ENCODE measurements at places on chromosomes 11 and 22. TPM values are rescaled to one million over a fixed set of nuclear protein-coding genes. Genes with fewer than 3 reads are reported as not detected.

GRCh38 chr11:105774899-105775298, 165.0 kb downstream of the GRIA4 start:
- DNase-seq = no peak

Gene SPDYC
- total RNA-seq = not detected

DNA sequence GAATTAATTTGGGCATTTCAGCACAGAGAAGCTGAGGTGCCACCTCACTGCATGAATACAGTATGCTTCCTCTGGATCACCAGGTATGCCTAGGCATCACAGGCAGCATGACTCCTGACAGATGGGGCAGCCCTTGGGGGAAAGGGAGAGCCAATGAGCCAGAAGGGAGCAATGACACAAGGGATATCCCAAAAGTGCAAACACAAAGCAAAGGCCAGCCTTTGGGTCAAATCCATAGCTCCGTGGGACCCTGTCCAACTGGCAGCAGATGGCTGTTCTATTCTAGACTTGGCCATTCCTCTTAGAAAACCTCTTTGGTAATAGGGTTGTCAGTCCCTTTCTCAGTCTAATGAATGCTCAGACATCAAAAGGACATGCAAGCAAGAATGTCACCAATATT, 73.3 kb downstream of the SERGEF start:
- no peak for DNase-seq

Gene RFPL3
- not detected for total RNA-seq

- peak; percentile 13 for DNase-seq
Observed at GRCh38 chr11:67608486-67608885, 1.8 kb downstream of the NDUFV1 start.

DNA sequence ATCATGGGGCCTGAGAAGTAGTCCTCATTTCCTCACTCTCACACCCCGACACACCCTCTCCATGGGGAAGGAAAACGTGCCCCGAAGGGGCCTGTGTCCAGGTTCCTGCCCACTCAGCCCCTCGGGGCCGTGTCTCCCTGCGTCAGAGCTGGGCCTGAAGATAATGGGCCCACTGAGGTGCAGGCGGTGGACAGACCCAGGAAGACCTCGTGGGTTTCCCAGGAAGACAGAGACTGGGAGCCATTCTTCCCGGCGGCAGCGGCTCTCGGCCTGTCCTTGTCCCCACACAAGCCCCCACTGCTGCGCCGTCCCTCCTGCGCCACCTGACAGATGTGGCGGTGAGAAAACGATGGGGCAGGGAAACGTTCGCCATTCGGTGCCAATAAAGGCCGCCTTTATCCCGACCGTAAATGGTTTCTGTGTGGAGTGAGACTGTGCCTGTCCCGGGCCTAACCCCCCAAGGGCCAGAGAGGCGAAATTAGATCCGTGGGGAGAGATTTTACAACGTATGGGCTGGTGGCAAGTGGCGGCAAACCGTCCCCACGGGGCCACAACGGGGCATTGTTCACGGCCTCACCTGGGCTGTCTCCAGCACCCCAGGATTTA, 89.0 kb downstream of the CDKN1C start:
- peak; percentile 10 for DNase-seq

DNA sequence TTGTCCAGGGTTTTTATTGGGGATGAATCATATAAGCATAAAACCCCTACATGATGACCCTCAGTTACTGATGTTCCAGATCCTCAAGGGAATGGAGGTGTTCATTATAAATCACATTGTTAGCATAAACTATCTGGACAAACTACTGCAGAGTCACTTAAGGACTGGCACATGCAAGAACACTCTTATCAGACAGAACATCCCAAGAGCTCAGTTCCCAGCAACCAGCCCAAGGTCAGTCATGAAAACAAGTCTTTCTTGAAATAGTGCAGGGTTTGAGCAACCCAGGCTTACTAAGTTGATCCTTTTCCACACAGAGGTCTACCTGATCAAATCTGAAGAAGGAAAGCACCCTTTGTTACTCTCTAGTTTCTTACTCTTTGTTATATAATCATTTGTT, 13.5 kb upstream of the PTS start:
- no peak for DNase-seq

Gene ZDHHC24
- total RNA-seq = 7.8 TPM

- DNase-seq = no peak
Observed at GRCh38 chr11:23959462-23959861, 537.4 kb upstream of the LUZP2 start.

Gene MCHR1
- 3.2 TPM for total RNA-seq

GRCh38 chr11:64415286-64415685, 56.3 kb downstream of the RPS6KA4 start:
- DNase-seq = no peak

Gene PNPLA2
- total RNA-seq = 145 TPM

Gene CBLIF
- not detected for total RNA-seq

- no peak for DNase-seq
Observed at GRCh38 chr11:59802639-59803176, 7.9 kb downstream of the MRPL16 start.

GRCh38 chr11:95567685-95568084, 221.9 kb downstream of the FAM76B start:
- DNase-seq = no peak

Gene RCOR2
- 9.8 TPM for total RNA-seq

Gene PGA4
- total RNA-seq = 0.71 TPM

DNA sequence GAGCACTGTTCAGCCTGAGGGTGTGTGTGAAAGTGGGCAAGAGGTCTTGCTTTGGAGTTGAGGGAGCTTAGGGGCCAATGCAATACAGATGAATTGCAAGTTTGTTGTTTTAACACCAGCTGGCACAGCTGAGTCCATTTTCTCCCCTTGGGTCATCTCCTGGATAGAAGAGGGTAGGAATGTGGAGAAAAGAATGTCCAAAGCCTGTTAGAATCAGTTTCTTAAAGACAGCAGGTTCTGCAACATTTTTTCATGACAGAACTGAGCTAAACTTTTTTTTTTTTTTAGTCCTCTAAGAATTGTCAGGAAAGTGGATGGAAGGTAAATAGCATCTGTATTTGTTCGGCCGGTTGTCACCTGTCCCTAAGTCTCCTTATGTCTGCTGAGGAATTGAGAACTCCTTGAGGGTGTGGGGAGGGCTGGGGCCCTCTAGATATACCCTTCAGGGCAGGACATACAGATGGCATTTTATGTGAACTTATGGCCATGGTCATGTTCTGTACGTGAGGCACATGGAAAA, 211.1 kb upstream of the CADM1 start:
- DNase-seq = no peak

DNA sequence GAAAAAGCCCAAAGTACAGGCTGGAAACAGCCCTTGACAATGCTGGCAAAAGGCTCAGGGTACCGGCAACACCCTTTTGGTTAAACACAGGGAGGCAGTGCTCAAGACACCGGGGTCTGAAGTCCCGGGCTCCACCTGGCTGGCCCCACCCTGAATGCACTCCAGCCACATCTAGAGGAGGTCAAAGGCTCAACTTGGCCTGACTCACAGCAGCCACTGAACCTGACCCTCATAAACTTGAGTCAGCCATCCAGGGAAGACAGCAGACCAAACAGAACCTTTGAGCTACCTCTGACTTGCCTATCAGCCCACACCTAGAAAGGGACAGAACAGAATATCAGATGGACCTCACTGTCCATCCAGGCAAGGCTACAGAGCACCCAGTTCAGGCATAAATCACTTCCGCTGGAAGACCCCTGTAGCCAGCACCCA, 3.8 kb downstream of the CFL1 start:
- DNase-seq = no peak

Gene MICAL2
- total RNA-seq = 115 TPM

GRCh38 chr22:27685515-27685914, 116.0 kb downstream of the MN1 start:
- peak; percentile 50 for DNase-seq

Gene TMEM191C
- total RNA-seq = 0.68 TPM

DNA sequence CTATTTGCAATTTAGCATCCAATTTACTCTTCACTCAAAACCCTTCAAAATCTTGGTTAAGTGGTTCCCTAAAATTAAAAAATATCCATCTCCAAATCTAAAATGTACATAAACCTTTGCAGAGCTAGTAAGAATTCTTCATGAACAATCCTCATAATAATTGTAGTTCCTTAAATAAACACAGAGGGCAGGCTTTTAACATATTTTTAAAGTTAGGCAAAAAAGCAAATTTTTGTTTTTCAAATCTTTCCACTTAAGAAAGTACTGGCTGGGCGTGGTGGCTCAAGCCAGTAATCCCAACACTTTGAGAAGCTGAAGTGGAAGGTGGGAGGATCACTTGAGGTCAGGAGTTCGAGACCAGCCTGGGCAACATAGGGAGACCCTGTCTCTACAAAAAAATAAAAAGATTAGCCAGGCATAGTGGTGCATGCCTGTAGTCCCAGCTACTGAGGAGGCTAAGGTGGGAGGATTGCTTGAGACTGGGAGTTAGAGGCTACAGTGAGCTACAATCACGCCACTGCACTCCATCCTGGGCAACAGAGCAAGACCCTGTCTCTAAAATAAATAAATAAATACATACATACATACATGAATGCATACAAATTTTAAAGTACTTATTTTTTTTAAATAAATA, 25.1 kb upstream of the PLAAT3 start:
- DNase-seq = no peak

Gene FAR1
- 34.7 TPM for total RNA-seq

Gene PATE4
- total RNA-seq = not detected

Gene APOBEC3F
- 12.9 TPM for total RNA-seq

DNA sequence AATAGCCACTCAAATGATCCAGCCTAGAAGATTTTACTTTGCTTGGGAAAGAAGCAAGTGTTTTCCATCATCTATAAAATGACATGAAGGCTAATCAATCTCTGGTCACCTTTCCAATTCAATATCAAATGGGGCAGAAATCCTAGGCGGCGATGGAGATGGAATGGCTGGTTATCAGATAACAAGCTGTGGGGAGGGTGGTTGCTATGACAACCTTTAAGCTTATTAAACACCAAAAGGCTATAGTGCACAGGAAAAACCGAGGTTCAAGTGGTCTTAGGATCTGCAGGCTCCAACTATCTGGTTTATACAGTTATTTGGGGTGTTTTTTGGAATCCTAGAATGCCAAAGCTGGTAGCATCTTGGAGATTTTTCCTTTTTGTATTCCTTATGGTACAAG, 13.9 kb upstream of the BSX start:
- DNase-seq = no peak

Gene PLEKHB1
- 21.9 TPM for total RNA-seq

Gene MED19
- total RNA-seq = 10.5 TPM

- no peak for DNase-seq
Observed at GRCh38 chr11:134734141-134734845, 322.3 kb upstream of the B3GAT1 start.

Gene OR5B21
- not detected for total RNA-seq

Gene KDM4E
- not detected for total RNA-seq

- DNase-seq = no peak
Observed at GRCh38 chr11:124514131-124514530, 29.3 kb downstream of the OR8B12 start.

Gene TYR
- not detected for total RNA-seq

DNA sequence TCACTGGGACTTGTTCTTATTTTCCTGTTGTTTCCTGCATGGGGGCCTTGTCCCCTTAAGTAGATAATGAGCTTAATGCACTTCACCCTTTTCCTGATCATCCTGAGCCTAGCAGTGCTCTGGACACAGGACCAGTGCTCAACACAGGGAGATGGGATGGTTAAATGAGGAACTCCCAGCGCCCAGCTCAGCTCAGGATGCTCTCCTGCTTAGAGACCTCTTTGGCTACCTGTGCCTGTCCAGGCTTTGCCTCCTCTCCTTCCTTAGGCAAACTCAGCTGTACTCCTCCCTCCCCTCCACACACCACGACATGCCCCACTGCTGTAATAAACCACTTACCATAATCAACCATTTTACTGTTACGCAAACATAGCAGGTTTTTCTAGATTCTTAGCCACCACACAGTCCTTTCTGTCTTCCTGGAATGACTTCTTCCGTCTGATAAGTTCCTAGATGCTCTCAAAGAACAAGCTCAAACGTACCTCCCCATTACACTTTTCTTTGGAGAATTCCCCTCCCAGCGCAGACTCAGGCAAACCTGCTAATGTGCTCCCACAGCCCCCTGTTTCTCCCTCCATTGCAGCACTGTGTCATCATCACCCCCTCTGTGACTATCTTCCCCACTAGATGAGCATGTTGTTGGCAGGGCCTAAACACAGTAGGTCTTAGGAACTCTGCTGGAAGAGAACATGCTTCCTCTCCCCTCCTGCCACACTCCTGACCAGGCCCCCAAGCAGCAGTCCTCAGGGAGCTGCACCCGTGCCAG, 113.6 kb downstream of the MICAL2 start:
- no peak for DNase-seq

DNA sequence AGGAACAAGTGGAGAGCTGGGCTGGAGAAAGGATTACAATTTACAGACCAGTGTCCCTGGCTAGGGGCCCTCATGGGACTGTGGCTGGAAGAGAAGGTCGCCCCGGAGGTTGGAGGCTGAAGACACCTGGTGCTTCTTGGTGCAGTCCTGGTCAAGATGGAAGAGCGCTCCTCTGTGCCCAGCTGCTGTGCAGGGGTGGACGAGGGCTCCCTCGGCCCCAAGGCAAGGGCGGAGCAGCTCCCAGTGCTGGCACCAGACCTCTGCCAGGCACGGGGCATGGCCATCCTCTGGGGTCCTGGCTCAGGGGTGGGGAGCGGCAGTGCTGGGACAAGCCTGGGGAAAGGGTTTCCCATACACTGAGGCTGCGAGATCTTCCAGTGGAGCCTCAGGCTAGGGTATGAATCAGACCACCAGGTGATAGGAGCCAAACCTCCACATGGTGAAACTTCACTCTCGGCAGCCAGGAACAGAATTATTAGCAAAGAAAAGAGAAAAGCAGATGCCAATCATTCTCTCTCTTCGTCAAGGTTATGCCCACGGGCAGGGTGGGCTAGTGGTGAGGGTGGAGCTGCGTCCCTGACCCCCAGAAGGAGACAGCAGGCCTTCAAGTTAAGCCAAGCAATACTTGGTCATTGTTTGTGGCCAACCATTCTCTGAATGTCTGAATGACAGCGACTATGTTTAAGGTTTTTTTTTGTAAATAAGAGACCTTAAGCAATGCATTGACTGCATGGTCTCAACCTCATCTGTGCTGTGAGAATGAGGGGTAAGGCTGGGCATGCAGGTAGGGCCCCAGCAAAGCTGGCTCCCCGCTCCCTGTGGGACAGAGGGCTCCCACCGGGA, 32.1 kb downstream of the PPM1F start:
- DNase-seq = no peak

GRCh38 chr22:47919001-47919441, 1156.6 kb downstream of the TBC1D22A start:
- no peak for DNase-seq

GRCh38 chr11:33452836-33453624, 195.8 kb downstream of the HIPK3 start:
- DNase-seq = no peak

Gene SLC17A6
- not detected for total RNA-seq

GRCh38 chr11:3213659-3214419, 4.8 kb downstream of the MRGPRG start:
- DNase-seq = peak; percentile 3

Gene NXPE4
- total RNA-seq = not detected

GRCh38 chr11:12727563-12728211, 53.5 kb downstream of the TEAD1 start:
- no peak for DNase-seq

GRCh38 chr11:88282747-88283515, 54.6 kb downstream of the CTSC start:
- DNase-seq = no peak

- no peak for DNase-seq
Observed at GRCh38 chr22:34973926-34974325, 92.0 kb upstream of the ISX start.
